ENCODE measurements at places on chromosomes 5 and 9.

- DNase-seq, result no peak
These were observed 64.5 kb downstream of the COL15A1 start for GRCh38 chr9:99008203-99008602.

- DNase-seq, result no peak
These were observed 70.7 kb downstream of the RFK start for GRCh38 chr9:76323490-76323889.

GRCh38 chr9:74642376-74642775 is 145.2 kb downstream of the RORB start:
- DNase-seq, result no peak

- no peak for DNase-seq
These were observed 151.0 kb upstream of the SLC24A2 start for GRCh38 chr9:19939734-19940278.

GRCh38 chr5:137442660-137443059 is 56.5 kb downstream of the SPOCK1 start:
- DNase-seq, result no peak

- DNase-seq, result no peak
These were observed 24.7 kb downstream of the SLC9A3 start for GRCh38 chr5:499233-500209.

DNA sequence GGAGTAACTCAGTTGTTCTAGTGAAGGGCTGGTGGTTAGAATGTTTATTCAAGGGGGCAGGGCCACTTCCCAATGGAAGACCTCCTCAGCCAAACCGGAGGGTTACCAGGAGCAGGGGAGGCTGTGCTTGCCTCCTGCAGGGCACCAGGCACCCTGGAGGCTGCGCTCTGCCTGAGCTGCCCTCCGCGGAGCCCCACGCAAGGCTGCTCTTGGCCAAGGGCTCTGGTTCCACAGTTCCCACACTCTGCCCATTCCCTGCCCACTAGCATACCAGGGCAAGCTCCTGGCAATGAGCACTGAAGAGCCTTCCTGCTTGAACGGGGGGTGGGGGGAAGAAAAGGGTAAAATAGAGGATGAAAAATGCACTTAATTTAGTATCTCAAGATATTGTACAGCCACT is 35.5 kb upstream of the PTCH1 start:
- no peak for DNase-seq

DNA sequence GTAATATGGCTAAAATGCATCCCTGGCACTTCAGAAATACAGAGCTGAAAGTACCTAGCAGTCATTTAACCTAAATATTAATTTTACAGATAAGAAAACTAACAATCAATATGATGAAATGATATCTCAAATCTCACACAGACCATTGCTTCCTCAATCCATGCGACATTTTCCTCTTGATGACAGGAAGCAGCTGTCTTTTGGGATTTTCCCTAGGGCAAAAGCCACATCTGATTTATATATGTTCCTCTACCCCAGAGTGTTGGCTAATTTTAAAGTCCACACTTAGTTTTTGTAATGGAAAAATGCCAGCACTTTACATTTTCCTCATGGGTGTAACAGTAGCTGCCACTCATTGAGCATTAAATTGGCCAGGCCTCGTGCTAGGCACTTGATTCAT is 47.7 kb upstream of the ITGA1 start:
- DNase-seq, result no peak

DNA sequence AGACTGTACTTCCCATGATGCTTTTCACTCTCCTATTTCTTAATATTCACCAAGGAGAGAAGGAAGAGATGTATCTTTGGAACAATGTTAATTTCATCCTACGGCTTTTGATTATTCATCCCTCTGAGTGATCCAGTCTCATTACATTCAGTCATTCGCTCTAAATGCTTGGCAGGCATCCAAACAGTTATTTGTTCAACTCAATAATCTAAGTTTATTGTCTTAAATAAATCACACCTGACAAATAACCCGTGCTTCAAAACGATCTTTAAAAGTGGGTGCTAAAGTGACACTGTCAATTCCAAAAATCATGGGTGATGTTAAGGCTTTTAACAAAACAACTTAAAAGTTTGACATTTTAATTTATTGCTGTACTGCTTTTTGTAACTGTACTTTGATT is 233.1 kb downstream of the RASEF start:
- no peak for DNase-seq

- DNase-seq, result no peak
These were observed 17.4 kb downstream of the MARCHF3 start for GRCh38 chr5:127012916-127013315.

DNA sequence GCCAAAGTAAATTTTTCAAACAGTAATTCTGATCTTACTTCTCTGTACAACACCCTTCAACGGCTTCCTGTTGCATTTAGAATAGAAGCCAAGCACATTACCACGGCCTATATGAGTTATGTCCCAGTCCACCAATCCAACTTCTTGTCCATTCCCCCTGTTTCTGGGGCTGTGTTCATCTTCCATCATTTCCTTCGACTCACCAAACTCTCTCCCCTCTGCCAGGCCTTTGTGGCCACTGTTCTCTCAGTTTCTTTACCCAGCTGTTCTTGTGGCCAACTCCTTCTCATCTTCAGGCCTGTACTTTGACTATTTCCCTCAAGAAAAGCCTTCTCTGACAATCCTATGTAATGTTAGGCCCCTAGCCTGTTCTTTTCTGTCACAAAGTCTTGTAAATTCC is 259.4 kb upstream of the EFNA5 start:
- no peak for DNase-seq

GRCh38 chr9:4491626-4491975 is 1.3 kb downstream of the SLC1A1 start:
- no peak for DNase-seq

GRCh38 chr5:59206132-59206581 is 623.3 kb downstream of the RAB3C start:
- no peak for DNase-seq

- no peak for DNase-seq
These were observed 160.6 kb downstream of the PPP2R2B start for GRCh38 chr5:146717951-146718350.

DNA sequence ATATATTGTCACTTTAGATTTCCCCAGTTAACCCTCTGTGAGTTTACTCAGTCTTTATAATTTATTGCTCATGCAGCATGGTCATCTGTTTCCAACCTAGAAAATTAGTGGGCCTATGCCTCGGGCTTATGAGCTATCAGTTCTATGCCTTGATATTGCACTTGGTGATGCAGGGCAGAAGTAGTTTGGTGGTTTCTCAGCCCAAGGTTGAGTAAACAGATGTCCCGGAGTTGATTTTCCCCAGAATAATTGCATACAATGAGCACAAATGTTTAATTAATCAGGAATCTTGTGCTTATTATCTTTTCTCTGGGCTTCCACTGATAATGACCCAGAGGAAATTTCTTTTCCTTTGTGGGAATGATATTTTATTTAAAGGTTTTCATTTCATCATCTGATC is 474.0 kb downstream of the CCDC171 start:
- no peak for DNase-seq

- DNase-seq, result no peak
These were observed 71.9 kb downstream of the MAP1B start for GRCh38 chr5:72179028-72179815.

GRCh38 chr5:140565780-140566095 is 1.1 kb downstream of the SLC35A4 start:
- DNase-seq, result no peak

DNA sequence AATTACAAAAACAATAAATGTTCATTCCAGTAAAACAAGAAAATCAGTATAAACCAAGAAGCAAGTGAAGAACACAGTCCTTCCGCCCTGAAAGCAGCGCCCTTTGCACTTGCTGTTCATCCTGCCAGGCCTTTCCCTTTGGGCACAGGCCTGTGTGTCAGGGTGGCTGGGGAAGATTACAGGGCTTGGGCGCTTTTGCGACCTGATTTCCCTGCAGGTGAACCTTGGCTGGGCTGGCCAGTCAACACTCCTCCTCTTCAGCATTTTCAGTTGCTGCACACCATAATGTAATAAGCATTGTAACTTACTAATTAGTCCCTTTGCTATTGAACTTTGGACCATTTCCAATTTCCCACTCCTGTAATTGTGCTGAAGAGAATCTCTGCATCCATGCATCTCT is 38.6 kb upstream of the TDRD7 start:
- no peak for DNase-seq

DNA sequence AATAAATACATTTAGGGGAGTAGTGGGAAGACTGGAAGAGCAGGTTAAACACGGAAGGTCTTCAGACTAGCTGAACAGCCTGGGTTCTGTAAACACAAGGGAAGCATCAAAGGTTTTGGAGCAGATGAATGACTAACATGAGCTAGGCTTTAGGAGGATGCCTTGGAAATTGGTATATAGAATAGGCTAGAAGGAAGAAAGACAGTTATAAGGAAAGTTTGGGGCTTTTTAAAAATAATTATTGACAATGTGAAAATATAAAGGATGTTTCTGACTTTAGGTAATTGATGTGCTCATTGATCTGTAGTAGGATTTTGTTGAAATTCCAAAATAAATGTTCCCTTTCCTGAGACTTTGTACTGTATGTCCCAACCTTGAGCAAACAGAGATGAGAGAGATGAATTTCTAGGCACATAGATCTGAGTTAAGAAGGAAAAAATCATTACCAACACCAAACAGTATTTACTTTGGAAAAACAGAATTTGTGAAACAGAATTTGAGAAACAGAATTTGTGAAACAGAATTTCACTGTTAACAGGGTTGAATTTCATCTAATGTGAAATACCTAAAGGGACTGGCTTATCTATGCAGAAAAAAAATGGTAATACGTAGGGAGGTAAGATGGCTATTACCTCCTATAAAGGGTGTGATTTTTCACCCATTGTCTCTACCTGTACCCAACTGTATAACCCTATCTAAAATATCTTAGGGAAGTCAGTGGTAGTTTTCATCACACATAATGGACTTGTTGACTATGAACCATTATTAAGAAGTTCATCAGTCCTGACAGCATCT is 28.8 kb downstream of the SKP2 start:
- no peak for DNase-seq

GRCh38 chr5:38607396-38607795 is 51.0 kb upstream of the LIFR start:
- no peak for DNase-seq

DNA sequence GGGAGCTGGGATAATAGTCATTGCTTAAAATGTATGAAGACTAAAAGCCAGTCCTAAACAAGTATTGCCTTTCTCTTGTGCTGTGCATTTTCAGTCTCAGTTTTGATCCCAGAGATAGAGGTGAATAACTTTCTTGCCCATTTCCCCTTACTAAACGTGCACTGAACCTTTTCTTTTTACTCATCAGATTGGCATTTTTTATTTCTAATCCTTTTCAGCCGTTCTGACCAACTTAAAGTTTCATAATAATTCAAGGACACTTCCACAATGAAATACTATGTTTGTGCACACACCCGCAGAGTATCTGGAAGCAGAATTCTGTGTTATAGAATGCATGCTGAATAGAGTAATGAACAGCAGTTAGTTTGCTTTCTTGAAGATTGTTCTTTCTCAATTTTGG is 343.6 kb downstream of the LRRC70 start:
- no peak for DNase-seq

DNA sequence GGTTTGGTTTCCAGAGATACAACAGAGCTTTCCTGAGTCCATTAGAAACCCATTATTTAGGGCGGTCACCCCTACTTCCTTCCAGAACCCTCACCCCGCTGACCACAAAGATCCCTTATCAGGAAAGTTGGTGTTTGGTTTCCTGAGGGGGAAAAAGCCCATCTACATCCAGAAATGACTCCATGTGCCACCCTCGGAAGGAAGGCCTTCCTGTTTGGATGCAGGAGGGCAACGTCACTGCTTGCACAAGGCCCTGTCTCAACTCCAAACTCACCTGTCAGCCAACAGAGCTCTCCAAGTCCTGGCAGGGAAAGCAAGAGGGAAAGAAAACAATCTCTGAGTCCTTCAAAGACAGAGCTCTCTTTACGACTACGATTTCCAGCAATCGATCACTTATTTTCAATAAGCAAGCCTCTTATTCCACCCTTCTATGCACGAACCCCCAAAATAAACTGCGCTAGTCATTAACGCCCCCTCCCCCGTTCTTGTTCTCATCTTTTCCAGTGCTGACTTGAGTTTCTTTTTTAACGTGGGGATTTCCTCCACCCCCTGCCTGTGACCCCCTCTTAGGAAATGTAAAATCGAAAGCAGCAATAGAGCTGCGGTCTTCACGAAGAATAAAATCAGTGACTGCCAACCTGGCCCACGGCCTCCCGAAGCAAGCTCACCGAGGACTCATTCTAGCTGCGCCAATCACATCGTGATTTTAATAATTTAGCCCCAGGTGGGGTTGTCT is 35.7 kb upstream of the NTNG2 start:
- DNase-seq, result no peak

DNA sequence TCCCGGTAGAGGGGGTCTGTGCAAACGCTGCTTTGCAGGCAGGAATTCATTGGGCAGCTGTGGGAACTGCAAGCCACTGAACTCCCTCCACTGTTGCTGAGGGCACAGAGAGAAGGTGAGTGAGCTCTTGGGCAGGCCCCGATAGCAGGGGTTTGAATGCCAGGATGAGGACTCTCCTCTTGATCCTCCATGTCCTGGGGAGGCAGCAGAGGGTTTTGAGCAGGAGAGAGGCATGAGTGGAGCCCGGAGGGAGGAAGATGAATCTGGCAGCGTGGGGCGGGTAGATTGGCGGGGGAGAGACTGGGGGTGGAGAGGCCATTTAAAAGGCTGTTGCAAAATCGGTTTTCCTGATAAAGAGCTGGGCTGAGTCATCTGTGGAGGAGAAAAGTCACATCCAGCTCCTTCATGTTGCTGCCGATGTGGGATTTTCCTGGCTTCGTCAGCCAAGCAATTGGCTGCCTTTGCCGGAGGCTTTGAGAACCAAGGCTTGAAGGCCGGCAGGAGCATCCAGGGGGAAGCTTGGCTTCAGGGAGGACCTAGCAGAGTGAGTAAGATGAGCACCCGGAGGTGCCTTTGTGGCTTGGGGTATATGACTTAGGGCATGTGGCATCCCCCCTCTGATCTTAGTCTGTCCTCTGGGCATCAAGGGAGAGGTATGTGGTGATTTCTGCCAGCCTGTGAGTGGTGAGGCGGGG is at the start of gene SYNPO:
SYNPO (plus strand) TSS at position 350 of the 695 bp plus-strand sequence. CDS start 7,616 bp downstream, outside the sequence.
- no peak for DNase-seq

DNA sequence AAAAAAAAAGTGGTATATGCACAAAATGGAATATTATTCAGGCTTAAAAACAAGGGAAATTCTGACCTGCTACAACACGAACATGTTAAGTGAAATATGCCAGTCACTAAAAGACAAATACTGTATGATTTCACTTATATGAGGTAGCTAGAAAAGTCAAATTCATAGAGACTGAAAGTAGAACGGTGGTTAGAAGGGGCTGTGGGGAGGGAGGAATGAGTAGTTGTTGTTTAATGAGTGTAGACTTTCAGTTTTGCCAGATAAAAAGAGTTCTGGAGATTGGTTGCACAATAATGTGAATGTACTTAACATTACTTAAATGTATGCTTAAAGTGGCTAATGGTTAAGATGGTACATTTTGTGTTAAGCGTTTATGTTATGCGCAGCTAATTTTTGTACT is 79.5 kb upstream of the IL12B start:
- DNase-seq, result no peak

DNA sequence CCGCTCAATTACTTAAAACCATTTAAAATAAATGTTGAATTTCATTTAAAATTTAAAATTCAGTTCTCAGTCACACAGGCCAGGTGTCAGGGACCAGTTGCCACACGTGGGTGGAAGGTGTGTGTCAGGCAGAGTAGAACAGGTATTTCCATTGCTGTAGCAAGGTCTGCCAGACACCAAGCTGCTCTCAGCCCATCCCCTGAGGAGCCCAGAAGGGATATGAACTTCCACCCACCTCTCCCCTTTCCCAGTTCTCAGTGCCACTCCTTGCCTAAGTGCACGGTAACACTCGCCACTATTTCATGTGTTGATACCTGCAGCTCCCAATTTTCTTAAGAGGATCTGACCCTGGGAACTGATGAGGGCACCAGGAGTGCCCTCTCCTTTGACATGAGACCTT is 12.7 kb downstream of the SYK start:
- DNase-seq, result no peak

All from anterior cingulate cortex (tissue), 58 donors.